ENCODE measurements at places on chromosomes 3 and 15.

DNA sequence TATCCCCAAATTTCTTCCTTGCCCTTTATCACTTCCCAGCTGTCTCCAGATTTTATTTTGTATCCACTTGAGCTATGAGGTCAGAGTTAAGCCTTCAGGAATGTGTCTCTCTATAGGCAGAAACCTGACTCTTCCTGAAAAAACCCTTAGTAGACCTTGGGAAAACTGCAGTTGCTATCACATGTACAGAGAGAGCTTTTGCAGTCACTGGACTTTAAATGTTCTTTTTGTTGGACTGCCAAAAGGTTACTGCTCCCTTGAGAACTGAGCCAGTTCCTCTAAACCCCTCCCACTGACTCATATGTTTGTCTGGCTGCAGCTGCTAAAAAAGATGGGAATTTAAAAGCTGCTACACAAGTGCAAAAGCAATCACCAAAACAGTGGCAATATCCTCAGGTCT lies 169.1 kb upstream of the CCDC54 start:
- DNase-seq, result no peak

- DNase-seq, result no peak
Measured at GRCh38 chr3:138809500-138810256, 25.1 kb downstream of the PIK3CB start.

DNA sequence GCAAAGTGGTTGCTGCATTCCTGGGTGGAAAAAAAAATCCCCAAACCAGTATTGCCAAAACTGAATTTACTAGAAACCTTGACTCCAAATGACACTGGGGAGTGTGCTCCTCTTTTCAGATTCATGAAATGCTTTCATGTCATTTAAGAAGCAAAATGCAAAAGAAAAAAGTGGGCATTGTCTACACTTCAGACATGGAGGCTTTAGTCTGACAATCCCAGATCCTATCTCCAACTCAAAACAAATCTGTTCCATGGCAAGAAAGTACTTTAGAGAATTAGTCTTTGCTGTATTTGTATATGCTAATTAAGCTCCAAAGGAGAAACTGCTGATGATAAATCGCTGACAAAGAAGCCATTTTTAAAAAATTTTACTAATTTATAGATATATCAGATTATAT lies 366.7 kb downstream of the MAGI1 start:
- DNase-seq, result no peak

DNA sequence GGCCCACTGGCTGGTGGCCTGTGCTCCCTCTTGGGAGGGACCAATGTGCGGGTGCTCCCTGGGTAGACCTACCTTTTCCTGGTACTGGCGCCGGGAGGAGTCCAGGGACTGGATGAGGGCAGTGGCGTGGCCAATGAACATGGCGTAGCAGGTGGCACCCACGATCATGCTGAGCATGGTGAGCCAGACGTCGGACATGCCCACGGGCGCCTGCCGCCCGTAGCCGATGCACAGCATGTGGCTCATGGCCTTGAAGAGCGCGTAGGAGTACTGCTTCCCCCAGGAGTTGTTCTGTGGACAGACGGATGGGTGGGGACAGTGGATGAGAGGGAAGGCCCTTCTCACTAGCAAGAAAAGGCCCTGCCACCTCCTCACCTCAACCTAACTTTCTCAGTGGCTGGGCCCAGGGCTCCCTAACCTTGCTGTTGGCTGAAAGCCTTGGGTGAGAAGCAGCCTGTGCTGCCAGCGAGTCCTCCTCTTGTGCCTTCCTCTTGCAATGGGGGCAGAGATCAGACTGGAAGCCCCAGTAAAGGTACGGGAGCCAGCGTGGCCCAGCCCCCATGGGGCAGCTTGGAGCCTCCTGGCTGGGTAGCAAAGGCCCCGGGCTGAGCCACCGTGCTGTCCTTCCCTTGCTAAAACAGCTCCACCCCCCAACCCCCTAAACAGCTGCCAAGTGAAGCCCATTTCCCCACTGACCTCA lies 39.1 kb downstream of the HCN4 start:
- no peak for DNase-seq

DNA sequence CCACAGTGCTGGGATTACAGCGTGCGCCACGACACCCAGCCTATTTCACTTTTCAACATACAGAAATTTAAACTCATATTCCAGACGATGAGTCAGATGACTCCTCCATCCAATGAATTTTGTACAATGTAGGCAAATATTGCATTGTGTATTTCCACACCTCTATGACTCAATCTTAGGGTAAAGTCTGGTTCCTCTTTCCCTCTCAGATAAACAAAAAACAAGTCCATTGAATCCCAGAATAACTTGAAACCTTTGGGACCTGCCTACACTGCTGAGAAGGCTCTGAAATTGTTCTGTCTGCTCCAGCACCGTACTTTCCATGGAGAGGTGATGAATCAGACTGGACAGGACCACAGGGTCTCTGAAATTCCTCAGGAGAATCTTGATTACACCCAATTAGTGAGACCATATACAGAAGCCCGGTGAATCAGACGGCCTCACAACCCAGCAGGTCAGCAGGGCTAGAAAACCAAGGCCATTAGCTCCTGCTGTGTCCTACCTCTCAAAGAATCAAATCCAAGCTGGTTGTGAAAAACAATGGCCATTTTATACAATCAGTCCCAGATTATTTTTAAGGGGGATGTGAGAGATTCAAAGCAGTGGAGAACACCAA lies 112.6 kb downstream of the ERC2 start:
- DNase-seq, result no peak

DNA sequence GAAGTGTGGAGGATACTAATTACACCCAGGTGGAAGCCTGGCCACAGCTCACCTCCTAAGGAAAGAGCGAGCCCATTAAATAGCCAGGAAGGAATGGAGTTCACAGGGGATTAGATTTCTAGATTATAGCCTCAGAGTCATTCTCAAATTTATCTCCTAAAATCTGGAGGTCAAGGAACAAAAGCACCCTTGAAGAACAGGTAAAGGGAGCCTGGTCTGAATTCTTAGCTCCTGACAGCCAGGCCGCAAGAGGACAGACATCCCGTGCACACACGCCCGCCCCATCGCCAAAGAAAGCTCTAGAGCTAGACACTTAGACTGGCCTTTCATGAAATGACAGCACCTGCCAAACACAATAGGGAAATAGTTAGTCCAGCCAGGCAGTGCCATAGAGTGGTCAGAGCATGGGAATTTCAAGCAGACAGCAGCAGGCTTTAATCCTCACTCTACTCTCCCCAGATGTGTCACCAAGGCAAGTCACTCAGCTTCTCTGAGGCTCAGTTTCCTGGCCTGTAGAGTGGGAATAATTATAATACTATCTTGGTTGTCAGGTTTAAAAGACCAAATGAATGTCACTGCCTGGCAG lies 59.2 kb downstream of the LIPC start:
- no peak for DNase-seq

- DNase-seq, result no peak
Measured at GRCh38 chr15:89963301-89964231, 37.6 kb upstream of the ZNF710 start.

GRCh38 chr15:99275061-99275460 lies 23.8 kb downstream of the LRRC28 start:
- no peak for DNase-seq

GRCh38 chr15:70086636-70087035 lies 11.1 kb downstream of the TLE3 start:
- no peak for DNase-seq

DNA sequence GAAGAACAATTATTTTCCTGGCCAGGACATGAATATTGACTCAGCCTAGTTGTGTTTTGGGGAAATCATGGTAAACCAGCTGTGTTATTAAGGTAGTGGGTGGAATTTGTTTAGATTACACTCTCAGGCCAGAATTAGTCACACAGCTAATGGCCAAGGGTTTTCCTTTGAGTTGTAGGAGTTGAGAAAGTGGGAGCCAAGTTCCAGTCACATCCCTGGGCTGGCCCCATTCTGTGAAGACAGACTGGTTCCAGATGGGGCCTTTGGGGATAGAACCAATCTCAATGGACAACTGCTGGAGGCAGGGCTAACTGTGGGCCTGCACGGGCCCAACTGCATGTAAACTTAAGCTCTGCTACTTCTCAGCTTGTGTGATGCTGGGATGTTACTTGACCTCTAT lies 1.4 kb upstream of the RASL12 start:
- DNase-seq, result no peak

- no peak for DNase-seq
Measured at GRCh38 chr3:50264383-50264963, 4.5 kb upstream of the SEMA3B start.

GRCh38 chr3:61682671-61683548 lies 121.5 kb downstream of the PTPRG start:
- no peak for DNase-seq

GRCh38 chr3:54863366-54863765 lies 64.5 kb downstream of the LRTM1 start:
- DNase-seq, result no peak

GRCh38 chr3:81908561-81908960 lies 147.1 kb upstream of the GBE1 start:
- no peak for DNase-seq

All from CD4-positive, alpha-beta memory T cell (primary cell).